ENCODE measurements at places on chromosomes 11 and 22.

DNA sequence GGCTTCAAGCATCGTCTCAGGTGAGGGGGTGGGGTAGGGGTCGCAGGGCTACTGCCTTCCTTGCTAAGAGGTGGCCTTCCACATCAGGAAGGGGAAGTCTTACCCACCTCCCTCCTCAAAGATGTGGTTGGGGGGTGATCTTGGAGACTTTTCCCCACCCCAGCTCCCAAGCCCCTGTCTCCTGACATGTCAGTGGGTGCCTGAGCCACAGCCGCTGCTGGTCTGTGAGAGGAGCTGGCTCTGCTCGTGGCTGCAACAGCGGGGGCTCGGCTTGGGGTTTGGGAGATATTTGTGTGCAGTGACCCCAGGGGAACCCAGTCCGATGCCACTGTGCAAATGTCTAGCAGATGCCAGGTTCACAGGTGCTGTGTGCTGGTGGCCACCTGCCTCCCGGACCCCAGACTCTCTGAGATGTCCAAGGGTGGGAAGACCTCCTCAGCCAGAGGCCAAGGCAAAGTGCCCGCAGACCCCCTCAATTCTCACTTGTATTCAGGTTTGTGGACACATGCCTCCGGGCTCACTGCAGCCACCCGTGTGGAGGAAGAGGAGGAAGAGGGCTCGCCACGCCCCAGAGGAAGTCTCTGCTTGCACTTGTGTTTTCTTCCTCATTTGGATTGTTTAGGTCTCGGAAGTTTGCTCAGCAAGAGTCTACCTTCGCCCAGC lies 1.9 kb downstream of the KCNQ1 start:
- no peak for DNase-seq

DNA sequence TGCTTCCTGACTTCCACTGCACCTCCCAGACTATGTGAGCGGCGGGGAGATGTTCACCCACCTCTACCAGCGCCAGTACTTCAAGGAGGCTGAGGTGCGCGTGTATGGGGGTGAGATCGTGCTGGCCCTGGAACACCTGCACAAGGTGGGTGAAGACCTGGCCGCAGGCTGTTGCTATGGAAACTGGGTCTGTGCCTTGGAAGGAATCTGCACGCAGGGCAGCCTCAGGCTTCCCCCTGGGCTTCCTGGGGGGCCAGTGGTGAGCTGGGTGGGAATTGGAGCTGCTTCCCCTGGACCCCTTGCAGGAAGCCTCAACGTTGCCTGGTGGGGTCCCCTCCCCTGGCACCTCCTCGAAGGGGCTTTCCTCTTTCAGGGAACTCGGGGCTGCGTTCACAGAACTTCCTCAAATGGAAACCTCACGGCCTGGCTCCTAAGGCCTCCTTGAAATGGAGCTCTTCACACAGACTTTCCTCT lies 1.5 kb downstream of the RPS6KA4 start:
- DNase-seq: no peak

GRCh38 chr11:20934516-20934915 lies 265.1 kb downstream of the NELL1 start:
- no peak for DNase-seq

GRCh38 chr11:70458736-70459135 lies 60.4 kb downstream of the CTTN start:
- DNase-seq: no peak

DNA sequence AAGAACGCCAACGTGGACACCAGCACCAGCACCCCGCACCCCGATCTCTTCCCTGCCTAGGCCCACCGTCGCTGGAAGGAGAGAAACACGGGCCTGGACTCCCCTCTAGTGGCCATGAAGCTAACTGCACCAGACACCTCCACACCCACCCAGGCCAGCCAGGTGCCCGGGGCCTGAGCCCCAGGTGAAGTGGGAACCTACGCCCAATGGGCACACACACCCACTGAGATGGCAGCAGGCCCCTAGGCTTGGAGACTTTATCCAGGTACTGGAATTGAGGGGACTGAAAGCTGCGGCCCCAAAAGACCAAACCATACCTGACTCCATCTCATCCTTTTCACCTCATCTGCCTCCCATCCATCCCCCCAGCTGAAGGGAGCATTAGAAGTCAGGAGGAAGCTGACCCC lies 81.0 kb downstream of the BUD13 start:
- DNase-seq: no peak

DNA sequence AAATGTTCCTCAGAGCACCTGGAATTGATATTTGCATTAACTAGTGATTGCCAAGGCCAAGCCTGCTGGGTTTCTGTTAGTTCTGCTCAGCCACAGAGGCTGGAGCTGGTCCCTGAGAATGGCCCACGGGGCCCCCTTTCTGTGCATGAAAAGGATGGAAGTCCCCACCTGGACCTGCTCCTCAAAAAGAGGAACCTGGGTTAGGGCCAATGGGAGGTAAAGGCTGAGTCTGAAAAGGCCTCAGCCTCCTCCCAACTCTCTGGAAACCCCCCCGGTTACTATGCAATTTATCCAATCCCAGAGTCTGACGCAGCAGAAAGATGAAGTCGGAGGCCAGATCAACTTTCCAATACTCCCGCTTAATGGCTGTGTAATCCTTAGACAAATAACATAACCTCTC lies 6.8 kb upstream of the CREB3L1 start:
- no peak for DNase-seq

DNA sequence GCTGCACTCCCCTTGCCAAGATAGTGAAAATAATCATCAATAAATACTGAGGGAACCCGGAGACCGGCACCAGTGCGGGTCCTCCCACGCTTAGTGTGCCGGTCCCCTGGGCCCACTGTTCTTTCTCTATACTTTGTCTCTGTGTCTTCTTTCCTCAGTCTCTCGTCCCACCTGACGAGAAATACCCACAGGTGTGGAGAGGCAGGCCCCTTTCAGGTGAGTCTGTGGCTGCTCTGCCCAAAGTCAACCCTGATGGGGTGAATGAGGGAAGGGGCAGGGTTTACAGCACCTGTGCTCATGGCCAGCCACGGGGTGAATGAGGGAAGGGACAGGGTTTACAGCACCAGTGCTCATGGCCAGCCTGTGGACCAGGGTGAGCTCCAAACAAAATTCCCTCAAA lies 4.7 kb downstream of the BET1L start:
- DNase-seq: no peak

- DNase-seq: no peak
Measured at GRCh38 chr11:13140028-13140870, 131.1 kb downstream of the RASSF10 start.

DNA sequence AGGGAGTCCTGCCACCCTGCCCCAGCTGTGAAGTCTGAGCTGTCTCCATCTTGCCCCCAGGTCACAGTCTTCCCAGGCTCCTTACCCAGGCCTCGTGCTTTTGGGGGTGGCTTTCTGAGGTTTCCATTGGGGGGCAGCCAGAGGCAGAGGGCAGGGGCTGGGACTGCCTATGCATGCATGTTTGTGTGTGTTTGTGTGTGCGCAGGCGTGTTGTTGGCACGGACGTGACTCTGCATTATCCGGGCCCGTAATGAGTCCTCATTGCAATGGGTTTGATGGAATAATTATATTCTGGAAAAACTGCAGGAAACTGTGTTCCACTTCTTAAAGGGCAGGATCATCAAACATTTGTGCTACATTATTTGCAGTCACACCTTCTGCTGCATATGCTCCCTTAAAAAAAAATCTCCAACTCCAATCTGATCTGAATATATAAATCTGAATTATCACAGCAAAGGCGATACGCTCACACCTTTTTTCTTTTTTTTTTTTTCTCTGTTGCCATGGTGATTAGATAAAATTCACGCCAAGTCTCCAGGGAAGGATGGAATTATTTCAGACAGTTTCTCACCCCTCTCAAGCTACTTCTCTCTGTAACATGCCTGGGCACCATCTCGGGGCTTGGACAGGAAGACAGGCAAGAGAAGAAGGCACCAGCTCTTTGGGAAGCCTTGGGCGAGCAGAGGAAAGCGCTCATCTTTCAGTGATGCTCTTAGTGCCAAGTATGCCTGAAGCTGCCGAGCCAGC lies 45.9 kb downstream of the DSCAML1 start:
- DNase-seq: no peak

DNA sequence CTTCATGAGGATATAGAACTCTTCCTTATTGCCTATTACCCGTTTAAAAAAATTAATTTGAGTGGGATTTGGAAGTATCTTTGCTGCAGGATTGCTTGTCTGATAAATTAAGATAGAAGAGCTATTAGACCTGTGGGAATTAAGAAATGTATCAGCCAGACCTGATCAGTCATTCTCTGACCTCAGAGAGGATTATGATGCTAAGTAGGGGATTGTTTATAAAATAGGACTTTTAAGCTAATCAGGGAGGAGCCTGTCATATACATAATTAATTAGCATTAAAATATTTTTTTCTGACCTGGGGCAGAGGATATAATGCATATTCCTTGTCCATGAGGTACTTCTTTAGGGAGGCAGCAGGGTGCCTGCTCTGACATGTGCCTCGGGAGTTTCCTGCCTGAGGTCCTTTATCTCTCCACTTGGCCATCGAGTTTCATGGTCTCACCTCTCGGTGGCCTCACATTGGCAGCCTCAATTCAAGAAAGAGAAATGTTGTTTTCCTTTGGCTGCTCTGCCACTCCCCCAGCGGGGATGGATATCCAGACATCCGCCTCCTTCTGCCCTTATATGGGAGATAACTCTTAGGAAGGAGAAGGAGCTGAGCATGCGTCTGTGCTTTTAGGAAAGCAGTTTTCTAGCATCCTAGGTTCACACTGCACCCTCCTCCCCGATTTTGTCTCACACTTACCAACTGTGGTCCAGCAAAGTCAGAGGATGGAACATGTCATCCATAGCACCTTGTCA lies 41.1 kb downstream of the DIXDC1 start:
- no peak for DNase-seq

- no peak for DNase-seq
Measured at GRCh38 chr11:76752321-76753143, 30.6 kb upstream of the TSKU start.

- DNase-seq: no peak
Measured at GRCh38 chr22:19002684-19003038, 66.6 kb upstream of the PRODH start.

DNA sequence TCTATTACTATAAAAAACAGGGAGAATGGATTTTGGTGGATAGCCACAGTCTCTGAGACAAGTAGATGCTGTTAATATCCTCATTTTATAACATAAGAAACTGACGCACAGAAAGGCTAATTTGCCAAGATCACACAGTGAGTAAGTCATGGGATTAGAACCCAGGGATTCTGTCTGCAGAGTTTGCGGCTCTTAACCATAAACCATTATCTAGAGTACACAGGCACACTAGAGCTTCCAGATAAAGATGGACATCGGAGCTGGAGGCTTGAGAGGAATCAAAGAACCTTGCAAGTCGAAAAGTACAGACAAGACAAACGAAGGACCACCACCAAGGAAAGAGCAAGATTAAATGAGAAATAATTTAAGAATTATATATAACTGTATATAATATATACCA lies 11.3 kb downstream of the LGALS12 start:
- DNase-seq: no peak

DNA sequence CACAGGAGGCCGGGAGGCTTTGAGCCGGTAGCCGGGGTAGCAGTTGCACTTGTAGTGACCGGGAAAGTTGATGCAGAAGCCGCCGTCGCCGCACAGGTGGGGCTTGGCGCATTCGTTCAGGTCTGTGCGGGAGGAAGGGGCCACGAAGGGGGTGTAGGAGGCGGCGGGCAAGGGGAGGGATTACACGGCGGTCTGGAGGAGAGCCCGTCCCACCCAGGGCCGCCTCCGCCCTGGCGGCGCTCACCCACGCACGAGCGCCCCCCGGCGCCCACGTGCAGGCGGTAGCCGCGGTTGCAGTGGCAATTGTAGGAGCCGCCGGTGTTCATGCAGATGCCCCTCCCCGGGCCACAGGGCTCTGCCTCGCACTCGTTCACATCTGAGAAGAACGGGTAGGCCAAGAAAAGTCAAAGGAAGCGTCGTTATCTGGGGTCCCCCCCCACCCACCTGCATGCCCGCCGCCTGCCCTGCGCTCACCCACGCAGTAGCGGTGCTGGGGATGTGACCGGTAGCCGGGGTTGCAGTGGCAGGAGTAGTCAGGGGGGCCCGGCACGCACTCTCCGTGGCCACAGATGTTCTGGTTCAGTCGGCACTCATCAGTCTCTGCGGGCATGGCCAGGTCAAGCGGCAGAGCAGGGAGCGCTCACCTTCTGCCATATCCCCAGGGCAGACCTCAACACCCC lies 10.6 kb downstream of the LTBP3 start:
- DNase-seq: no peak

- DNase-seq: no peak
Measured at GRCh38 chr22:39290724-39291161, 28.7 kb downstream of the RPL3 start.

- no peak for DNase-seq
Measured at GRCh38 chr11:17593466-17594245, 46.6 kb downstream of the OTOG start.

GRCh38 chr11:128151338-128151737 lies 436.0 kb downstream of the ETS1 start:
- DNase-seq: no peak

DNA sequence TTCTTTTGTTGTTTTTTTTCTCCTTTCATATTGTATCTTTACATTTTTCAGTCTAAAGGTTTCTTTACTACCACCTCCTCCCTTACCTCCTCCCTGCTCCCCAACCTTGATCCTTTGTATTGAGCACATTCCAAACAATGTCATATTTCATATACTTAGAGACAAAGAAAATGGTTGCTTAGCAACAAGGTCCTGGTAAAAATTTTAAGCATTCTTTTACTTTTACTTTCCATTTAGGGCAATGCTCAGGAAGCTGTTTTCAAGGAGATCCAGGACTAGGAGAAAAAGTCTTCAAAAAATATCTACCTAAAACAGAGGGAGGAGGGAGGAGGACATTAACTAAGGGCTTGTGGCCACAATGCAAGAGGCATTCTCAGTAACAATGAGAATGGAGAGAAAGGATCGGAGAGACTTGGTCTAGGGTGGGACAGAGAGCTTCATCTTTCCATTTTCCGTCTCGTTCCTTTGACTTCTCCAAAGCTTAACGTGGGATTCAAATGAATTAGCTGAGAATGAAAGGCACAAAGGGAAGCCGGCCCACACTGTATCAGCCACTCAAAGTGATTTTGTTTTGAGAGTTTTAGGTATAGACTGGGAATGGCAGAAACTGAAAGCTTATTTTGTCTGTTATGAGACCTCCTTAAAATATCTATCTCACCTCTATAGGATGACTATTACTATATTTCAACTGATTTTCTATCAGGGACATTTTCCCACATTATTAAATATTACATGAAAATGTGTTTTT lies 455.7 kb downstream of the RAB38 start:
- no peak for DNase-seq

GRCh38 chr11:9745411-9746211 lies 81.7 kb downstream of the SWAP70 start:
- no peak for DNase-seq

- no peak for DNase-seq
Measured at GRCh38 chr11:88175569-88176075, 379 bp upstream of the RAB38 start.

DNA sequence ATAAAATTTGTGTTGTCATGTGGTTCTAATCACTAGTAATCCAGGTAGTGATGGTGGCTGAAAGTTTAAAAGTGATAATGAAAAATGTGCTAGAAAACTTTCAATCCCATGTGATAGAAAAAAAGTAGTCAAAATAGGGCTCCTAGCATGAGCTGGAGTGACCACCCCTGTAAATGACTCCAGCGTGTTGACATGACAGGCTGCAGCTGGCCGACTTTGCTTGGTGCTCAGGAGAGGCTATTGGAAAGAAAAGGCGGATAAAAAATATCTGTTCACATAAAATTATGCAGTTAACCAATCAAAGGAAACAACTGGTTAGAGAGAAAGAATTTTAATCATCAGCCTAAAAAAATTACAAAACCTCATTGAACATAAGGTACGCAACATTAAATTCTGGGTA lies 16.9 kb upstream of the MTCH2 start:
- no peak for DNase-seq

Measured in cortex of kidney (tissue), 1 donor.